Activated CD4-positive, alpha-beta T cell treated with anti-CD3 and anti-CD28 coated beads for 24 hours (primary cell): ENCODE measurements at places on chromosomes 13 and 19.

DNA sequence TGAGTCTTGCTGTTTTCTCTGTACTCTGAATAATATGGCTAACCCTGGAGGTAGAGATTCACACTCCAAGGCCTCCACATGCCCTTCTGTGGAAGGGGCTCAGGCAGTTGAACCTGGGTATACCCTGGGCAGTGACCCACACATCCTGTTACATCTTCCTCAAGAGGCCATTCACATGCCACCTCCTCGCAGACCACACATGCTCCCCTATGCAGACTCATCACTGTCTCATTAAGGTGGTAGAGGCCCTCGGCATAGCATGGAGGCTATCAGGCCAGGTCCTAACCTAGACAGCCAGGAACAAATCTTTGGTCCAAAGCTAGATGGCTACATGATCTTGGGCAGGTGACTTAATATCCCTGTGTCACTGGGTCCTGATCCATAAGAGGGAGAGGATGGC is 363.9 kb upstream of the ZNF507 start:
- no peak for DNase-seq

DNA sequence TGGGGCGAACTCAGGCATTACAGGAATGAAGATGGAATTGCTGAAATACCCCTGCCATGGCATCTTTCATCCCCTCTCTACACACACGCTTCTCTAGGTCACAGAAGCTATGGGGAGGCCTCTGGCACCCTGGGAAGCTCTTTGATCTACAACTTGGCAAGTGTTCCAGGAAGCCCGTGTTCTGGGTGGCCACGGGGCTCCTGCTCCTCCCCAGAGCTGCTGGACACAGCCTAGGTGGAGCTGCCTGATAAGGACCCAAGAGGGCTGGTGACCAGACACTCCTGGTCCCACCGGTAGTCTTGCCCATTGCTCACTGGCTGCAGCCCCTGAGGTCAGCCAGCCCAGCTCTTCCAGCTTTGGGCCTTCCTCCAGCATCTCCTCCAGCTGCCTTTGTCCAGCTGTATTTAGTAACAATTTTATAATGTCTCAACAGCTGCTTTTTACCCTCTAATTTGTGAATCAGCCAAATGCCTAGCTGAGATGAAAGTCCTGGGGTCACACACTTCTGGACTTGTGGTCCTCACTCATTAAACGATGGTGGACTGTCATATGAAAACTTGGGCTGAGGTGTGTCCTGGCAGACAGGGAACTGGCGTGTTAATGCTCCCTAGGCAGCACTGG is 72.8 kb upstream of the SPATA13 start:
- no peak for DNase-seq

- DNase-seq: no peak
Measured at GRCh38 chr13:28620011-28620830, 38.7 kb upstream of the POMP start.

DNA sequence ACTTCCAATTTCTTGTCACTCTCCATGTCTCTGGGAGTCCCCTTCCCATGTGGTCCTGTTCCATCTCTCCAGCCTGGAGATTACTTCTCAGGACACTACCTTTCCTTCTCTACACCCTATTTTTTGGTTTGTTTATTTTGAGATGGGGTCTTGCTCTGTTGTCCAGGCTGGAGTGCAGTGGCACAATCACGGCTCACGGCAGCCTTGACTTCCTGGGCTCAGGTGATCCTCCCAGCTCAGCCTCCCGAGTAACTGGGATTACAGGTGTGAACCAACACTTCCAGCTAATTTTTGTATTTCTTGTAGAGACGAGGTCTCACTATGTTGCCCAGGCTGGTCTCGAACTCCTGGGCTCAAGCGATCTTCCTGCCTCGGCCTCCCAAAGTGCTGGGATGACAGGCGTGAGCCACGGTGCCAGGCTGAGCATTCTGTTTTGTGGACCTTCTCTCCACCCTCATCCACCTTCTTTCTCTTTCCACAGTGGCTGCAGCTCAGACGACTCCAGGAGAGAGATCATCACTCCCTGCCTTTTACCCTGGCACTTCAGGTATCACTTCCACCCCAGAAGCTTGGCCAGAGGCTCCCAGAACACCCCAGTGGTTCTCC is 644 bp downstream of the HCST start:
- DNase-seq: no peak

- no peak for DNase-seq
Measured at GRCh38 chr13:99214731-99215130, 14.1 kb downstream of the UBAC2 start.

- DNase-seq: no peak
Measured at GRCh38 chr19:56866538-56866937, 26.0 kb upstream of the PEG3 start.

- no peak for DNase-seq
Measured at GRCh38 chr13:102460806-102461205, 59.0 kb upstream of the FGF14 start.

DNA sequence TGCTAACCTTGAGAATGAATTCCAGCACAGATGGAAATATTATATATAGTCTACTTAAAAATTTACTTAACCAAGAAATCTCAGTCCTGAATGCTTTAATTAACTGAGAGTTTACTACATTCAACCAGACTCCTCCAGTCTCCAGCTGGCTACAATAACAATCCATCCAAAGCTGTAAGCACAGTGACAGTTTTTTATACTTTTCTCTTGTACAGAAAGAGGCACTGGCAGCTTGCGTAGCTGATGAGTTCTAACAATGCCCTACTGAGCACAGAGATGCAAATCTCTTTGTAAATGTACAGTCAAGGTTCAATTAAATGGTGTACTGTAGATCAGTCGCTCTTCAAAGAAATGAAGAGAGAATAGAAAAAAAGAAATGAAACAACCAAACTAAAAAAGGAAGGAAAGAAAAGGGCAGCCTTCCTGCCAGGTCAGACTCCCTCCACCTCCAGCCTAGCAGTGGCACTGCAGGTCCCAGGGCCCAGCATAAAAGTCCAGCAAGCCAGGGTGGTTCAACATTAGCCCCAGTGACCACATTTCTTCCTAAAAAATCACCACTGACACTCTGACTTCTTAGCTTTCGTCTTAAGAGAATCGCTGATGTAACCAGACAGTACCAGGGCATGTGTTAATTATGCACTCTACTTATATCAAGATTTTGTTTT is 88.4 kb downstream of the SACS start:
- no peak for DNase-seq

DNA sequence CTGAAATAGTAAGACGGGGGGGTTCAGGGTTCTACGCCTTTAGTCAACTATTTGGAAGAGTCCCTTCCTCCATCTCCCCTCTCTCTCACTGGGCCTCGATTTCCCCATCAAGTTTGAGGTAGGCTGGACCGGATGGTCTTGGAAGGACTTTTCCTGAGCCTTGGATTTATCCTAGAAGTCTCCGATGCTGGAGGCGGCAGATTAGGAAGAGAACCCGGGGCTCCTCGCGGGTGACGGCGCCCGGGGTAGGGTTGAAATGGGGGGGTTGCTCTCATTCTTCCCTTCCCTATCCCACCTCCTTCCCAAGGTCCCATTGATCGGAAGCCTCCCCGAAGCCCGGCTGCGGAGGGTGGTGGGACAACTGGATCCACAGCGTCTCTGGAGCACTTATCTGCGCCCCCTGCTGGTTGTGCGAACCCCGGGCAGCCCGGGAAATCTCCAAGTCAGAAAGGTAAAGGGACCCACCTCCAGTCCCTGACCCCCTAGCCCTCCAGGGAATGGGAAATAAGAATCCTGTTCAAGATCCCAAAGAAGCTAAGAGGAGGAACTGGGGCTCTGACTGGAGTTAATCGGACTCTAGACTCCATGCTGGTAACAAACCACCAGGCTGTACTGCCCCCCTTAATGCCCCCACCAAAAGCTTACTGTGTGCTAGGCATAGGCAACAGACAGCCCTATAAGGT is 781 bp downstream of the QPCTL start:
- peak; percentile 73 for DNase-seq

GRCh38 chr19:49132974-49133609 is 13.7 kb downstream of the PPFIA3 start:
- DNase-seq: no peak

- no peak for DNase-seq
Measured at GRCh38 chr13:86960876-86961275, 710.3 kb upstream of the SLITRK5 start.

- DNase-seq: no peak
Measured at GRCh38 chr19:34480971-34481841, at the start of gene WTIP. WTIP (plus strand) TSS chr19:34481758; CDS start chr19:34481975, 217 bp downstream.

DNA sequence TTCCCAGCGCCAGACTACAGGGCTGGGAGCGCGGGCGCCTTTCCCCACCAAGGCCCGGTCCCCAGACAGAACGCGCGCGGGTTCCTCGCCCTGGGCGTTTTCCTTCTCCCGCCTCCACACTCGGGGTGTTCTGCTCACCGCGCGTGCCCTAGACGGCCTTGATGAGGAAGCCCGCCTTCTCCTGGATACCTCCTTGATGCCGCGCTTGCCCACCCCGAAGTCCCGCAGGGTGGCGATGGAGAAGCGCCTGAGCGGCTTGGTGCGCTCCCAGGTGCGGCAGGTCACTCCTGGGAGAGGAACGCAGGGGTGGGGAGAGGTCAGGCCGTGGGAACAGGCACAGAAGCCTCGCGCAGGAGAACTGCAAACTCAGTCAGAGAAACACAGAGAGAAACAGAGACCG is 34.8 kb downstream of the CYP2B6 start:
- DNase-seq: no peak

GRCh38 chr19:14582894-14583340 is at the start of gene CLEC17A:
CLEC17A (plus strand) TSS chr19:14583084; CDS start chr19:14583161, 77 bp downstream.
- DNase-seq: no peak

- DNase-seq: no peak
Measured at GRCh38 chr13:95480791-95481780, 71.4 kb upstream of the CLDN10 start.

DNA sequence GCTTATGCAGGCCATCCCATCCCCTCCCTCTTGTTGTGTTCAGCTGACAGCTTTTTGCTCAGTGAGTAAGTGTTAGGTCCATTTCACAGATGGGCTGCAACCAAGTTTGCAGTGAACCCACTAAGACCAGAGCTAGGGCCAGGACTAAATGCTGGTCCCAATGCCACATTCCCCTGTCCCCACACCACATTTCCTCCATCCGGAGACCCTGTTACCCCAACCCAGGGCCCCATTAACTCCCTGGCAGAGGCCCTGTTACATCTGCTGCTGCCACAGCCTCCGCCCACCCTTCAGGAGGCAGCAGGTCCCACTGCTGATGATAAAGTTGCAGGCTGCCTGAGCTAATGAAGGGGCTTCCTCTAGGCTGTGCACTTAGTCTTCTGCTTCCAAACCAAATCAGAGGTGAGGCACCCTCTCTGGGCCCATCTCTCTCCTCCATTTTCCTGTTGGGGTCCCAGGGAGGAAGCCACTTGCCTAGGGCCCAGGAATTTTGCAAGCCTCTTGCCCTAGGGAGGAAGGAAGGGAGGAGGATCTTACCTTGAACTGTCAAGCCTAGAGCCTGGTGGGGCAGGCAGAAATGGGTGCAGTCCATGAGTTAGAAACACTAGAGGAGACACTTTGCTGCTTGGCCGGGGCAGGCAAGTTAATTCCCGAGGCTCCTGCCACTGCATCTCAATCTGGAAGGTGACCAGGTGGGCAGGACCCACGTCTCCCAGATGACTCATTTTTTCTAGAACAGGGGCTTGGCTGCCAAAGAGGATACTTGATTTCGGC is 3.4 kb upstream of the USF2 start:
- no peak for DNase-seq

DNA sequence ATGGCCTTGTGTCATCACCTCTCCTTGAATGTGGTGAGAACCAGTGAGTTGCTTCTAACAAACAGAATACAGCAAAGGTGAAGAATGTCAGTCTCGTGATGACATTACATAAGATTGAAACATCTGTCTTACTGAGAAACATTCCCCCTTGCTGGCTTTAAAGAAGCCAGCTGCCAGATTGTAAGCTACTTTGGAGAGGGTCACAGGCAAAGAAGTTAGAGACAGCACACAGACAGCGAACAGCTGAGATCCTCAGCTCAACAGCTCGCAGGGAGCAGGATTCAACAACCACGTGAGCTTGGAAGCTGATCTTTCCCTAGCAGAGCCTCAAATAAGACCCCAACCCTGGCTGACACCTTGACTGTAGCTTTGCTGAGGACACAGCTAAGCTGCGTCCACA is 367.9 kb downstream of the LIG4 start:
- no peak for DNase-seq

GRCh38 chr13:71546881-71547280 is 320.1 kb downstream of the DACH1 start:
- DNase-seq: no peak

DNA sequence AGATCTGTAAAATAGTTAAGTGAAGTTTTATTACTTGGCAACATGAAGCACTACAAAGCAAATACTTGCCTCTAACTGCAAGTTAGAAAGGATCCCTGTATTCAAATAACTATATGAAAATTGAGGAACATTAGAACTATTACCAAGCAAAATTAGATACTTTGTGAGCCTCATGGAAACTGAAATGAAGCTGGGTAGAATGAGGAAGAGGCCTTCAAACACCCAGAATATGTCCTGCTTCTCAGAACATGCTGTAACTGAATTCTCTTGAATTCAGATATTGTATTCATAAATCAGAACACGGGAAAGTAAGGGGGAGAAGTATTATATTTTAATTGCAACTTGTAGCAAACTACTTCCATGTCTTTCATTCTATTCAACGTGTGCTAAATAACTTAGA is 947.9 kb downstream of the PCDH17 start:
- no peak for DNase-seq

DNA sequence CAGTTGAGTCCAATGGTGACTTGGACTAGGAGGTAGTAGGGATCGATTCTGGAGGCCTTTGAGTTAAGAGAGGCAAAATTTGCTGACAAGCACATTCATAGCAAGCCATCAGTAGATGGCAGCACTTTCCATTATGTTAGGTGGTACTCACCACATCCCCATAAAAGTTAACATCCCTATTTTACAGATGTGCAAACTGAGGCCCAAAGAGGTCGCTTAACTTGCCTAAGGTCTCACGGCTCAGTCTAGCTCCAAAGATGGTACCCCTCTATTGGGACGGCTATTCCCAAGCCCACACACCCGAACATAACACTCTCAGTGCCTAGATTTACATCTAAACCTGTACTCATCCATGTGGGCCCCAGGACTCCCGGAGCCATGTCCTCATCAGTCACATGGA is 21.5 kb upstream of the FOSB start:
- no peak for DNase-seq

GRCh38 chr13:49711218-49711863 is 20.1 kb upstream of the EBPL start:
- no peak for DNase-seq

GRCh38 chr19:32767951-32768679 is 48.5 kb downstream of the TDRD12 start:
- no peak for DNase-seq

GRCh38 chr19:30017172-30017571 is 75.1 kb downstream of the URI1 start:
- no peak for DNase-seq

GRCh38 chr13:39510316-39510695 is 92.7 kb downstream of the LHFPL6 start:
- DNase-seq: no peak
